Endodermal cell (in vitro differentiated cells): ENCODE measurements at places on chromosomes 13 and 19. TPM values are rescaled to one million over a fixed set of nuclear protein-coding genes. Genes with fewer than 3 reads are reported as not detected.
A peak's percentile ranks its signal among the peaks of the same experiment; 100 is the strongest.

GRCh38 chr19:36141039-36141927, 1.4 kb downstream of the CAPNS1 start:
- H3K4me1 ChIP-seq = no peaks in the 10 kb centered on the region
- no peak overlapping the region for H3K27ac ChIP-seq
- no peaks in the 10 kb centered on the region for H3K27me3 ChIP-seq
- peak overlapping the region; percentile 90 for H3K4me3 ChIP-seq
- peak; percentile 100 for DNase-seq
- H3K36me3 ChIP-seq = peaks cover 43% of the 10 kb centered on the region

DNA sequence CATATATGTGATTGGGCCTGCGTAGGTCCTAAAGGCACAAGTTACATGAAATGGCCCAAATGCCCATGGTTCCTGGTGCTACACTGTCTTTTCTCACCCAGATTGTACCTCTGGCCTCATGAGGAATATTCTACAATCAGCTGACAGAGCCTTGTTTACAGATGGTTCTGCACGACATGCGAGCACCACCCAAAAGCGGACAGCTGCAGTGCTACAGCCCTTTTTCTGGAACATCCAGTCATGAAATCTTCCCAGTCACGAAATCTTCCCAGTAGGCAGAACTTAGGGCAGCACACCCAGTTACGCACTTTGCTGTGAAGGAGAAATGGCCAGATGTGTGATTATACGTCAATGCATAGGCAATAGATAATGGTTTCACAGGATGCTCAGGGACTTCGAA, 7.7 kb upstream of the ELF1 start:
- H3K4me1 ChIP-seq = no peaks in the 10 kb centered on the region
- no peak overlapping the region for H3K27ac ChIP-seq
- no peaks in the 10 kb centered on the region for H3K27me3 ChIP-seq

DNA sequence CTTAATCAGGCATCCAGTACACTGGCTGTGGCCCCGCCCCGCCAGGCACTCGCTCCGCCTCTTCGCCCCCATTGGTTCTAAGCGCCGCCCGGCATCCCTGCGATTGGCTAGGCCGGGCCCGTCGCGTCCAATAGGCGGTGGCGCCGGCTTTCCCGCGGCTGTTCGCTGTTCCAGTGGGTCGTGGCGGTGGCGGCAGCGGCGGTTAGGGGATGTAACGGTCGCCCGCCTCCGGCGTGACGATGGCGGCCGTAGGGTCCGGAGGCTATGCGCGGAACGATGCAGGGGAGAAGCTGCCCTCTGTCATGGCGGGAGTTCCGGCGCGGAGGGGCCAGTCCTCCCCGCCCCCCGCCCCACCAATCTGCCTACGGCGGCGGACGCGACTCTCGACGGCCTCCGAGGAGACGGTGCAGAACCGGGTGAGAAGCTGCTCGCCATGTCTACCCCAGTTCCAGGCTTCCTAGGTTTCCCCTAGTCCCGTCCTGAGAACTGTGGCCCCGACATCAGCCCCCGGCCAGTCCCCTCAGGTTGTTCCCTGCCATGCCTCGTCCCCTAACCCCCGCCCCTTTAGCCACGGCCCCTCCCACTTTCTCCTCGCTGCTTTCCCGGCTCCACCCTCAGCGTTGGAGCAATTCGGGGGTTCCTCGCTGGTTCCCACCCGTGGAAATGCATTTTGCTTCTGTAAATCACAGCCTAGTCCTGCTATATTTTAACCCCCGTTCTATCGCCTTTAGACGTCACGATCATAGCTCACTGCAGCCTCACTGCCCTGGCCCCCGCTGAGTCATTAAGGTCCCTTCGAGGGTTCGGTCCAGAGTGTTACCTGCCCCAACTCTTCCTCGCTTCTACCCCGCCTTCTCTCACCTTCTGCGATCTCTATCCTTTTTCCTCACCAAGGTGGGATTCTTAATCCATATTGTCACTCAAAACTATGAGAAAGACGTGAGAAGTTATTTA, at the start of gene WDR62:
WDR62 (plus strand) TSS at position 165 of the 954 bp plus-strand sequence; CDS start at position 240, 75 bp downstream.
- peak; percentile 97 for DNase-seq
- peak within 1 kb of the TSS; percentile 96 for H3K27ac ChIP-seq
- no peaks in the 10 kb centered on the region for H3K27me3 ChIP-seq
- H3K36me3 ChIP-seq = no peaks in the 10 kb centered on the region
- peak within 1 kb of the TSS; percentile 90 for H3K4me3 ChIP-seq

GRCh38 chr13:33763021-33763420, 54.9 kb upstream of the RFC3 start:
- no peaks in the 10 kb centered on the region for H3K27me3 ChIP-seq
- H3K4me3 ChIP-seq = no peak overlapping the region
- DNase-seq = no peak
- no peak overlapping the region for H3K27ac ChIP-seq

The PPM1N gene
- total RNA-seq = 3.5 to 6.1 TPM (median 6.1 TPM) in 3 replicates

The KIR2DL4 gene
- total RNA-seq = not detected in 2 replicates
